Hepatic stellate cell (primary cell): ENCODE measurements at places on chromosomes 13 and 19.

- no peak for DNase-seq
Measured at GRCh38 chr19:30130356-30131122, 188.5 kb downstream of the URI1 start.

GRCh38 chr13:41652735-41653361 lies 195.5 kb downstream of the RGCC start:
- peak; percentile 39 for DNase-seq

GRCh38 chr19:39132344-39132969 lies 6.9 kb downstream of the PAK4 start:
- no peak for DNase-seq

GRCh38 chr13:110759710-110760109 lies 46.2 kb downstream of the ING1 start:
- peak; percentile 14 for DNase-seq

GRCh38 chr13:30818323-30818960 lies 83.1 kb downstream of the ALOX5AP start:
- peak; percentile 54 for DNase-seq

- DNase-seq: no peak
Measured at GRCh38 chr13:31950111-31950815, 81.3 kb upstream of the FRY start.

DNA sequence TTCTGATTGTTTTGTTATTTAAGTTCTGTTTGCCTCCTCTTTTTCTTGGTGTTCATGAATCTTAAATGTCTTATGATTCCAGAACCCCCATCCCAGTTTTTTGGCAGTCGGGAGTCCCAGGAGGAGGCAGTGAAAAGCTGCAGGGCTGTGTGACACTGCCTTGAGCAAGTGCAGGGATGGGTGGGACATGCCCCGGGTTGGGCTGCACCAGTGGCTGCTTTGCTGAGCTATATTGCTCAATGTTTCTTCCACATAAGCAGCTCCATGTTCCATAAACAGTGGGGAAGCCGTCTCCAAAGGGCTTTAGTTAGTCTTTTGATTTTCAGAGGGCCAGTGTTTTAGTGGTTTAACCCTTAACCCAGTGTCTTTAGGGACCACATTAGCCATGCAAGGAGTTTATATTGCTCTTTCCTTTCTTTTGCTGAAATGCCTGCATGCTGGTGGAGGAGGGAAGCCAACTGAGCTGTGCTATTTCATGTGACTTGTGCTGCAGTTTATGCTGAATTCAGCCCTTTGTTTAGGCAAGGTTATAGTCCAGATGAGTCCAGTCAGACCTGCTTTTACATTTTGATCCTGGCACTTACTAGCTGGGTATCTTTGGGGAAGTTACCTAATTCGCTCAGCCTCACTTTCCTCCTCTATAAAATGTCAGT lies 13.1 kb downstream of the ATP8A2 start:
- no peak for DNase-seq

- peak; percentile 48 for DNase-seq
Measured at GRCh38 chr13:97205982-97206381, 16.2 kb upstream of the MBNL2 start.

DNA sequence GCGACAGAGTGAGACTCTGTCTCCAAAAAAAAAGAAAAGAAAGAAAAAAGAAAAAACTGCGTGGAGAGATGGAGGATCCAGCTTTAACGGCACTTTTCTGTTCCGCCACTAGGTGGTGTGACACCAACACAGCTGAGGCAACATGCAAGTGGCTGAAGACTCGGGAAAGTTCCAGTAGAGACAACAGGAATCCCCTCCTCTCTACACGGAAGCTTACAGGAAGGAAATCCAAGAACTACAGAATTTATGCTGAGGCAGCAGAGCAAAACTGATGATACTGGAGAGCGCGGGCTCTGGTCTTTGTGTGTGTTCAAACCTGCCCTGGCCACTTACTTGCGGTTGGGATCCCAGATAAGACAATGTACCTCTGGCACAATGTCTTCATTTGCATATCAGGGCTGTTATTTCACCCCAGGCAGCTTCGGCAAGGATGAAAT lies 9.9 kb downstream of the RANBP3 start:
- DNase-seq: peak; percentile 86

GRCh38 chr19:13010038-13010991 lies 15.0 kb downstream of the NFIX start:
- DNase-seq: no peak

- no peak for DNase-seq
Measured at GRCh38 chr13:26449063-26449848, 108.2 kb upstream of the WASF3 start.

- no peak for DNase-seq
Measured at GRCh38 chr13:97234742-97235141, 12.6 kb downstream of the MBNL2 start.

GRCh38 chr13:74406420-74406819 lies 272.2 kb upstream of the KLF12 start:
- DNase-seq: peak; percentile 13

GRCh38 chr13:44436589-44437337 lies 63.1 kb downstream of the SERP2 start:
- peak; percentile 85 for DNase-seq

DNA sequence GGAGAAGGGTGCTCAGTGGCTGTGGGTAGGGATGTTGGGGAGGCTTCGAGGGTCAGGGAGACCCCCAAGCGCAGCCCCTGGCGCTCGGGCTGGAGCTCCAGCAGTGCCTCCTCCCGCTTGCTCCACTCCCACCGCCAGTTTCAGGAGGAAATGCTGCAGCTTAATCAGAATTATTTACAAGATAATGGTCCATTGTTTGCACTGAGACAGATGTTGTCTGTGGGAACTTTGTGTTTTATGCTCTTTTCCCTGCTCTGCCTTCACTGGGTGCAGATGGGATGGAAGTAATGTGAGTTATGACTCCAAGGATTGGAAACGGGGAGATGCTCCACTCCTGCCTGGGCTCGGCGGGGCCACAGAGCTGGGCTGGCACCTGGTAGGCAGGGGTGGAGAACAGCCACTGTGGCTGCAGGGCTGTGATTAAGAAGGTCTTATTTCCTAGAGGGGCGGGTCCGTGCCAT lies 192.4 kb downstream of the ZNF536 start:
- no peak for DNase-seq
